Skin of body (tissue), 3 donors: ENCODE measurements at places on chromosomes 7 and 10.

DNA sequence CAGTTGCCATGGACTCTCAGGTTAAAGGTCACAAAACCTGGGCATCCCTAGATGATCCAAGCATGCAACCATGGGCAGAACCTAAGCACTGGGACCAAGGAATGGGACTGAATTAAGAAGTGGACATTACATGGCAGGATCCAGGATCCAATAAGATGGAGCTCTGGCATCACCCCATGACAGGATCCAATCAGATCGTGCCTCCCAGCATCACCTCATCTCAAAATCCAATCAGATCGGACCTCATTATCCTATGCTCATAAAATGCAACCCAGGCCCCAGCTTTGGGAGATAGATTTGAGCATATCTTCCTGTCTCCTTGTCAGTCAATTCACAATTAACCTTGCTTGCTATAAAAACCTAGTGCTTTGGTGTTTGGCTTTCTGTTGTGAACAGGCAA is 616.1 kb downstream of the PARD3 start:
- DNase-seq, result no peak

DNA sequence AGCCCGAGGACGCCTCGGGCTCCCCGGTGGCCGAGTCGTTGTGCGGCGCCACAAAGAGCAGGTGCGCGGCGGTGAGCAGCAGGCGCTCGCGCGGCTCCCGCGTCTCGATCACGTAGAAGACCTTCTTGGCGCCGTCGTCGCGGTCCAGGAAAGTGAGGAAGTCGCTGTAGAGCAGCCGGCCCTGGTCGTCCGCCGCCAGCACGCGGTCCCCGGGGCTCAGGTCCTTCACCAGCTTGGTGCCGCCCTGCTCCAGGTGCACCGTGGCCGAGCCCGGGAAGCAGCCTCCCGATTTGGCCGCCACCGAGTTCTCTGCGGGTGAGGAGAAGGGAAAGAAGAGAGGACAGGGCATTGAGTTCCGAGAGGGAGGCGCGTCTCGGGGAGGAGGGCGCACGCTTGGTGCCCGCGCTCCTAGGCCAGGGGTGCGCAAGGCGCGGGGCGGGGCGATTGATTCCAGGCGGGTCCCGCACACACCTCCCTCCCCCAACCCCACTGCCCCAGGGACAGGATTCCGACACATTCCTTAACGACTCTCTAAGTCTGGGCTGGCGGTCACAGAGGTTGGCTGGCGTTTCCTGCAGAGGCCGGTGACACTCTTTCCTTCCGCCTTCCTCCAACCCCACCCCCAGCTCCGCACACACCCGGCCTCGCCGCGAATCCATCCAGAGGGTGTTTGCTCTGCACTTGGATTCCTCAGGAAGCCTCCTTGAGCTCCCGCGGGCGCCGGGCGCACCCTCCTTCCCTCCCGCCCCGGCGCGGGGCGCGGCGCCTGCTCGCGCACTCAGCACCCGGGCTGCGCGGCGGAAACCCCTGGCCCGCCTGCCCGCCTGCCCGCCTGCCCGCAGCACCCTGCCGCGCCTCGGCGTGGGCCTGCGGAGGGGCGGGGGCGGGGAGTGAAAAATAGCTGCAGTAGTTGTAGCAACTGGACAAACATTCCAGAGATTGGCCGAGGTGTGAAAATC is 8.6 kb downstream of the SHH start:
- DNase-seq, result no peak

DNA sequence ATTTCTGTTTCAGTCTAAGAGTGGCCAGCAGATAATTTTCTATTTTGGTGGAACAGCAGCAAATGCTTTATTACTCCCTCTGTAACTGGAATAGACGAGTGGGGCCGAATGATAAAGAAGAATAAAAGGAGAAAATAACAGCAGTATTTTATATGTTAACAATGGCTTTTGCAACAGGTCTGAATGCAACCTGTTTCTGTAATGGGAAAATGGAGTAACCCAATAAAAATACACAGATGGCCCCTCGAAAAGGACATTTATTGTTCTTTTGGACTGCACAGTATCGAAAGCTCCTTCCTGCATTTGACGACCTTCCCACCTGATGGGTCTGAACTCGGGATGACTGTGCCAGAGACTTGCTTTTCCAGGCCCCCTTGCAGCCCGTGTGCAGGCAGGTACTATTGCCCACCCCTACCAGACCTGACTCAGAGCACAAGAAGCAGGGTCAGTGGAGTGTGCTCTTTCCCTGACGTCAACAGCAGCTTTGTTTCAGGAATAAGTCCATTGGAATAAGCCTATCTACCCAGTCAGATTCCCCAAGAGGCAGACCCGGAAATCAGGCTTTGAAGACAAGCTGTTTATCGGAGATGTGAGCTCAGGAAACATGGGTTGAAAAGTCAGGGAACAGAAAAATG is 306.5 kb upstream of the NEBL start:
- DNase-seq, result no peak

GRCh38 chr7:155618708-155619633 is 25.5 kb upstream of the RBM33 start:
- no peak for DNase-seq

- DNase-seq, result no peak
Measured at GRCh38 chr7:130207642-130208041, at the start of gene SSMEM1. Gene SSMEM1, plus strand, starts transcription at chr7:130207860. Its CDS starts 51 bp downstream, at chr7:130207911.

- no peak for DNase-seq
Measured at GRCh38 chr10:103619424-103620351, 126.2 kb downstream of the NEURL1 start.

- DNase-seq, result no peak
Measured at GRCh38 chr10:54496852-54497251, 304.2 kb downstream of the PCDH15 start.

DNA sequence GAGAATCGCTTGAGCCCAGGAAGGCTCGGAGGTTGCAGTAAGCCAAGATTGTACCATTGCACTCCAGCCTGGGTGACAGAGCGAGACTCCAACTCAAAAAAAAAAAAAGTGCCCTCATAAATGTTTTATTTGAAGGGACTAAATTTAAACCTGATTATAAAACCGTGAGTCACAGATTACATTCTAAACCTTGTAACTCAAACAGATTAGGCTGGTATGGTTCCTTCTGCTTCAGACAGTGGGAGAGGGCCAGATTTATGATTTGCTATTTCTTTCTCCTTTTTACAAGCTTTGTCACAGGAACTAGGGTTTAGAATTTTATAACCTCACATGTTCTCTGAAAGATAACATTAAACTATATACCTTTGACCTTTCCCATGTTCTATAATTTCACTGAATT is 801.2 kb upstream of the ZWINT start:
- no peak for DNase-seq

DNA sequence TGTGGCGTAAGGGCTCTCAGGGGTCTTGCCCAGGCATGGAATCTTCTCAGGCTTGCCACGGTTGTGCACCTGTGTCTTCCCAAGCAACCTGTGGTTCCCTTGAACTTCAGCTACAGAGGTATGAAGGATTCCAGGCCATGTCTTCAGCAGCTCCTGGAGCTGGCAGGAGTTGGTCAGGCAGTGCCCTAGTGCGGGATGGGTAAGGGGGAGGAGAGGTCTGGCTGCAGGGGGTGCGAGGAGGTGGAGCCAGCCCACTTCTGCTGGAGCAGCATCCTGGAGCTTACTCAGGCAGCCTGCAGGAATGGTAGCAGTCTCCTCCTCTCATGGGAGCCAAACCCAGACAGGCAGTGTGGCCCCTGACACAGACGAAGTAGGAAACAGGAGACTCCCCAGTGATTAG is 3.8 kb upstream of the TRIL start:
- no peak for DNase-seq

GRCh38 chr7:120280743-120281142 is 7.8 kb downstream of the KCND2 start:
- no peak for DNase-seq

GRCh38 chr7:32293833-32294232 is 196.3 kb downstream of the LSM5 start:
- DNase-seq, result no peak

GRCh38 chr7:78968951-78969350 is 484.5 kb downstream of the MAGI2 start:
- no peak for DNase-seq

- no peak for DNase-seq
Measured at GRCh38 chr7:127755521-127755920, 103.5 kb downstream of the SND1 start.
